ENCODE measurements at places on chromosomes 2 and 18. TPM values are rescaled to one million over a fixed set of nuclear protein-coding genes. Genes with fewer than 3 reads are reported as not detected.

GRCh38 chr2:145887915-145888314 is 1368.0 kb upstream of the ZEB2 start:
- DNase-seq = no peak

DNA sequence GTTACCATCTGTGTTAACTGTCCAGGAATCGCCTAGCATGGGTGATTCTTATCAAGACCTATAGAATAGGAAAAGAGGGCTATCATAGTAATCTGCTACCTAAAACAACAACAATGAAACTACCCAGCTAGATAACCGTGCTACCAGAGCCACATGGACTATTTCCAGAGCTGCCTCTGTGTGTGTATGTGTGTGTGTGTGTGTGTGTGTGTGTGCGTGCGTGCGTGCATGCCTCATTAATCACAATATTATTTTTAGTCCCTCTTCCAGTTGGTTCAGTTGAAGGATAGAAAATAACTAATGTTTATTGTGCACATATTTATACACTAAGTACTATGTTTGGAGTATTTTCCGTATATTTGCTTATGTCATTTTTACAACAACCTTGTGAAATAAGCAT is 201.1 kb downstream of the SP3 start:
- DNase-seq = no peak

GRCh38 chr2:118738524-118739308 is 108.7 kb downstream of the EN1 start:
- peak; percentile 96 for DNase-seq

DNA sequence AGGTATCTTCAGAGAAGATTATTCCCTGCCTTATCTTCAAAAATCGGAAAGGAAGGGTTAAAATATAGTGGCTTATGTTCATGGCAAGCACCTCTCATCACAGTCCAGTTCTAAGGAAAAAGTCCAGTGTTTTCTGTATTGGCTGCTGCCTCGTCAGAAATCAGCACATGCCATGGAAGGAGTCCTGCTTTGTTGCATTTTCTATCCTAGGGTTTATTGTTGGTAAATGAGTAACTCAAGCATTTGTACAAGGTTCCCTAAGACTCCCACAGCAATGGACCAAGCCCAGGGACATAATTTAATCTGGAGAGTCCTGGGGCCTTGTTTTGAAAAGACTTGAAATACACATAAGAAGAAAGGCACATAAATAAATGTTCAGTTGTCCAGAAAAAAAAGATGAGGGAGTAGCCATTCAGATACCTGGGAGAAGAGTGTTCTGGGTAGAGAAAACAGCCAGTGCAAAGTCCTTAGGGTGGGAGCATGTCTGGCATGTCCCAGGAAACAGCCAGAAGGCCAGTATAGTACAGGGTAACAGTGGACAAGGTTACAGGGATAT is 26.4 kb downstream of the NBEAL1 start:
- DNase-seq = no peak

GRCh38 chr2:74059137-74059775 is 74.5 kb downstream of the TET3 start:
- no peak for DNase-seq

GRCh38 chr2:20419007-20419576 is 27.8 kb upstream of the RHOB start:
- DNase-seq = peak; percentile 41

- DNase-seq = peak; percentile 39
Measured at GRCh38 chr2:75788154-75788553, 77.4 kb upstream of the GCFC2 start.

DNA sequence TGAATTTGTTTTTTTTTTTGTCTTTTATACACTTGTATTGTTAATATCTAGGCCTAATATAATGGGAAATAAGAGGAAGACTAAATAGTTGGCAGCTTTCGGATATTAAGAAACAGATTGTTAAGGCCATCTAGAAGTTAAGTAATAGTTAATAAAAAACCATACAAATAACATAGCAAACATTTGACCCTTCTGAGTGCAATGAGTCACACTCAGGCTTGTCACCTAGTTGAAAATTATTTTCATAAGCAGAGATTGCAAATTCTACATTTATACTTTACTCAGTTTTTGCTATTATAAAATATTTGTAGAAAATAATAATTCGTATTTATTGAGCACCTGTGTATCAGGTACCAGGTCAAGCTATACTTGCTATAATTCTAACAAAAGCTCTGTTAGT is 2.4 kb downstream of the NUP35 start:
- no peak for DNase-seq

DNA sequence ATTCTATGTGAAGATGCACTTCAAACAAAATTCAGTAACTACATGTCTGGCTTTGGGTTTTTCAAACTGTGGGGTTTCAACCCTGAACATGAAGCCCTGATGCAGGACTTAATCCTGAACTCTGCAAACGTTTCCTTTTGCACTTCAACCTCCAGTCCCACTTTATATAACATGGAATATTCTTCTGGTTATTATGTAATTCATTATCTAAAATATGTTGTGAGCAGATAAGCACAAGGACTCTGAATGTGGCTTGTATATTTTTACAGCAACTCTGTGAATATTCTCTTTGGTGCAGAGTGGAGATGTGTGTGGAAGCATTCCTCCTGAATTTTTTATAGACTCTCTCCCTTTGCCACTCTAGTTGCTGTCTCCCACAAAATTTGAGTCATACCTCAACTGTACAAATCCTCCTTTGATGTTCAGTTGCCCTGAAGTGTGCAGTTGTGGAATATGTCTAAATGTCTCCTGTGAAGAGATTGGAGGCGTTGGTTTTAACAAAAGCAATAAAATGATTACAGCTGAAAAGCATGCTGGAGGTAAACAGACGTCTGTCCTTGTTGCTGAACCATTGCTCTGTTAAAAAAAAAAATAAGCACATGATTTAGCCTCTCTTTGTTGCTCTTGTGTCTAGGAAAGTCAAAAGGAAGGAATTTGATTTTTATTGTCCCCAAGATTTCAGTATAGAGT is 205.1 kb upstream of the NRP2 start:
- DNase-seq = no peak

DNA sequence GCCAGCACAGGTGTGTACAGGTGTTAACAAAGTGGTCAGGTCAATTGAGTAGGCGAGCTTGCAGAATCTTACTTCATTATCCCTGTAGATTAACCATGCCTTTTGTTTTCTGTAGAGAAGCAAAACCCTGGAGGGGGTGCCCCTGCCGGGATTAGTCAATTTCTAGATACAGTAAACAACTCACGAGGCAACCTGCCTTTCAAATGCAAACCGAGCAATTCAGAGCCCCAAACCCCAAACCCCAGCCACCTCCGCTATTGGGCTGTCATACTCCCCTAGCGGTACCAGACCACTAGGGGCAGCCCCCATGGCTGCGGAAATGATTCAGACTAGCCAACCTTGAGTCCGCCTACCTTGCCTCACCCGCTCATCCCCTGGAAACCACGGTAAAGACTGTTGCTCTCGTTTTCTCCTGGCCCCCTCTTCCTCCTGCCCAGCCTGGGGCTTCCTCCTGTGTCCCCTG is 61.4 kb upstream of the KIF5C start:
- no peak for DNase-seq

GRCh38 chr18:49059028-49059834 is 108.5 kb upstream of the SMAD7 start:
- no peak for DNase-seq

DNA sequence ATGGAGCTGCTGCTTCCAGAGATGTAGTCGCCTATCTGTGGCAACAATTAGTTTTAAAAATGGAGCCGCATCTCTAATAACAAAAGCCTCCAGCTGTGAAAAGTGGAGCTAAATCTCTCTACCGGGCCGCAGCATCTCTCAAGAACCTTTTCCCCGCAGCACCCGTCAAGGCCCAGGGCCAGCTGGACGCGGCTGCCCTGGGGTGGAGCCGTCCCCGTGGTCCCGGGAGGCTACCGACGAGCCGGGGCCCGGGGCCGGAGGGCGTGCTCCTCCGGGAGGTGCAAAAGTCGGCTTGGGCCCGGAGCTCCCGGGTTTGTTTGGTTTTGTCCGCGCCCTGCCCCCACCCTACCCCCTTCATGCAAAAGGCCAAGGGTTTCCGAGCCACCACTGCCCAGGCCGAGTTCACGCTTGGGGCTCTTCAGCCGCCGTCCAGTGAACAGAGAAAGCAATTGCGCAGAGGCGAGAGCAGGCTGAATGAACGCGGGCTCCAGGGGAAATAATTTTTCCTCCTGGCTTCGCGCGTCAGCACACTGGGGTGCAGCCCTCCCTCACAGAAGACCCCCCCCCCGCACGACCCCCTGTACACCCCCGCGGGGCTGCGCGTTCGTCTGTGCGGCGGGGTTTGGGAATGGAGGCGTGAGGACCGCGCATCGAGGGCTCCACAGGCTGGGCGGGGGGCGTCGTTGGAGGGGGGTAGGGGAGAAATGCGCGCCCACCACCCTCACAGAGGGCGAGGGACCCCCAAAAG is 557 bp upstream of the GREB1L start:
- no peak for DNase-seq

GRCh38 chr2:119517433-119517832 is 6.8 kb downstream of the SCTR start:
- DNase-seq = peak; percentile 29

DNA sequence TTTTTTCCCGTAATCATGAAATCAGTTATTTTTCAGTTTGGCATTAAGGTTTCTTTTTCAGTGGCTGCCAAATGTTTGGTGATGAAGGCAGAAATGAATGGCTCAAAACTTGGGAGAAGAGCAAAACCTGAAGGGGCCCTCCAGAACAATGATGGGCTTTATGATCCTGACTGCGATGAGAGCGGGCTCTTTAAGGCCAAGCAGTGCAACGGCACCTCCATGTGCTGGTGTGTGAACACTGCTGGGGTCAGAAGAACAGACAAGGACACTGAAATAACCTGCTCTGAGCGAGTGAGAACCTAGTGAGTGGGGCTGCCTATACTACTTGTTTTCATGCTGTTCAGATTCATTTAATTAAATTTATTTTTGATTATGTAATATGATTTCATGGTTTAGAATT is 29.2 kb upstream of the MSH2 start:
- DNase-seq = no peak

DNA sequence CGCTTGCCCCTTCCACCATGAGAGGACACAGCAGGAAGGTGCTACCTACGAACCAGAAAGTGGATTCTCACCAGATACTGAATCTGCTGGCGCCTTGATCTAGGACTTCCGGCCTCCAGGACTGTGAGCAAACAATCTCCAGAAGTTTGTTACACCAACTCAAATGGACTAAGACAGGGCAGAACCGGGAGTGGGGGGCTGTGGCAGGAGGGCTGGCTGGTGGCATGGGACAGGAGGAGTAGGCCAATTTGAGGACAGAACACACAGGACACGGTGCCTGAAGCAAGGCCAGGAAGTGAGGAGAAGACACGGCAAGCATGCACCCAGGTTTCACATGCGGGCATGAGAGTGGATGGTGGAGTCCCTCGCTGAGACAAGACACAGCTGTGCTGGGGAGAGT is 40.1 kb downstream of the CRACDL start:
- DNase-seq = no peak

DNA sequence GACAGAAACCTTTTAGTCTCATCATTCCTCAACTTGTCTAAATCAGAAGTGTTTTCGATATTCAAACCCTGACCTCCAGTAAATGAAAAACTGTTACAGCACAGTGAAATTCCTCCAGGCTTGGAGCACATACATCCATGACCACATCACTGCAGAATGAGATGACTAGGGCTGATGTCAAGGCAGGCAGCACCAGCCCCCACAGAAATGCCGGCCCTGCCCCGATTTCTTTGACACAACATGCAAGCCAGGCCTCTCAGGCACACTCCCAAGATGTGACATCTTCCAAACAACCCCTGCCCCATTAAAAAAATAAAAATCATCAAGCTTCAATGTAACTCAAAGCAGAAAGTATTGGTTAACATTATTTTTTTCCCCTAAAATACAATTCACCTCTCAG is 103.3 kb downstream of the CTAGE1 start:
- peak; percentile 76 for DNase-seq

GRCh38 chr2:70143314-70144150 is 47.3 kb downstream of the C2orf42 start:
- DNase-seq = peak; percentile 45

GRCh38 chr2:23449413-23449812 is 64.4 kb downstream of the KLHL29 start:
- no peak for DNase-seq

- DNase-seq = no peak
Measured at GRCh38 chr2:121338281-121338680, 53.3 kb upstream of the TFCP2L1 start.

DNA sequence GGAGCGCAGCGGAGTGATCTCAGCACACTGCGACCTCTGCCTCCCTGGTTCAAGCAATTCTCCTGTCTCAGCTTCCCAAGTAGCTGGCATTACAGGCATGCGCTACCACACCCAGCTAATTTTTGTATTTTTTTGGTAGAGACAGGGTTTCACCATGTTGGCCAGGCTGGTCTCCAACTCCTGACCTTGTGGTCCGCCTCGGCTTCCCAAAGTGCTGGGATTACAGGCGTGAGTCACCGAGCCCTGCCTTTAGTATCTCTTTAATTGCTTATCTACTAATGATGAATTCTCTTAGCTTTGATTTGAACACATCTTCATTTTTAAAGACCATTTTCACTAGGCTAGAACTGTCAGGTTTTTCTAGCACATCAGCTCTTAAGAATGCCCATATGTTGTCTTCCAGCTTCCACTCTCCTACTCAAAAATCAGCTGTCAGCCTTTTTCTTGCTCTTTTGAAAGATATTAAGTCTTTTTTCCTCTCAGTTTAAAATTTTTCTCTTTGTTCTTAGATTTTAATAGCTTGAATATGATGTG is 16.1 kb upstream of the MFSD2B start:
- no peak for DNase-seq

DNA sequence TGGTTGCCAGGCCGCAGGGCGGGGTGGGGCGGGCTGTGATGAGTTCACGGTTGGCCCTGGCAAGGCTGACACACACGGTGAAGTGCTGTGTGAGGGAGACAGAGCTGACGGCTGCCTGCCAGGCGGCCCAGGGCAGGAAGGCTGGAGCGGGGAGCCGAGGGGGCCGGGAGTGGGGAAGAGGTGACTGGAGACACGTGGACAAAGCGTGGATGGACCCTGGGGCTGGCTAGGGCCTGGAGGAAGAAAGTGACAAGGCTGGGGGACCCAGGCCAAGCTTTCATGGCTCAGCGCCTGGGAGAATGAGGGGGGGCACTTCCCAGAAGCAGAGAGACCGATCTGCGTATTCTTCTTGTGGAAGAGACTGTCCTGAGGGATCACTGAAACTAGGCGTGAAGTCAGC is 123.2 kb downstream of the DYSF start:
- no peak for DNase-seq

- peak; percentile 54 for DNase-seq
Measured at GRCh38 chr2:29629495-29629894, 291.9 kb downstream of the ALK start.

- peak; percentile 20 for DNase-seq
Measured at GRCh38 chr2:21175895-21176646, 52.3 kb downstream of the TDRD15 start.

GRCh38 chr2:180062178-180062577 is 55.1 kb upstream of the CWC22 start:
- peak; percentile 23 for DNase-seq

- DNase-seq = no peak
Measured at GRCh38 chr2:1979569-1979968, 235.3 kb upstream of the PXDN start.

GRCh38 chr2:102155703-102156515 is 13.4 kb downstream of the IL1R1 start:
- DNase-seq = peak; percentile 88

Gene PAX8
- total RNA-seq = not detected

Gene SMYD1
- total RNA-seq = not detected

Gene PPP4R3B
- 57.7 TPM for total RNA-seq

Gene BAZ2B
- total RNA-seq = 51.0 TPM

Gene CDH2
- total RNA-seq = 0.79 TPM

Gene DUSP2
- 5.3 TPM for total RNA-seq

Gene HSPE1
- total RNA-seq = 76.7 TPM

Gene MYOM1
- total RNA-seq = 0.38 TPM

Gene TEX44
- not detected for total RNA-seq

Gene FSHR
- not detected for total RNA-seq

Gene TLX2
- not detected for total RNA-seq

Gene XRCC5
- 131 TPM for total RNA-seq

Gene COL5A2
- total RNA-seq = 9.3 TPM
